ENCODE measurements at places on chromosomes 5 and 9.

GRCh38 chr5:38551030-38552017 is 5.1 kb downstream of the LIFR start:
- no peak for DNase-seq

DNA sequence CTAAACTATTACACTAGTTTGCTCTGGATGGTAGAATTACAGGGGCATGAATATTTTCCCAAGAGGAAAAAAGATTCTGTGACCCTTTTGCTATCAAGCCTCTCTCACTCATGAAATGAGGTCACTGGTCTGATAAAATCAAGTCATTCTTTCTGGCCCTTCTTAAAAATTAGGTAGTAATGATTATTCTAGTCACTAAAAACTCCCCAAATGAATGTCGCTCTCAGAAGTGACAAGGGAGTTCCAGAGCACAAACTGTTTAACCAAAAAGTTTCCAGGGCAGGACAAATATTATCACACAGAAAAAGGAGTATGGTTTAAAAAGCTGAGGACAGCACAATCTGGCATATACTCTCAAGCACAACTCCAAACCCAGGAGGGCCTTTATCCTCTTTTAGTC is 12.5 kb downstream of the ERMP1 start:
- DNase-seq, result no peak

- DNase-seq, result no peak
Measured at GRCh38 chr9:94526951-94527350, 27.9 kb upstream of the PCAT7 start.

DNA sequence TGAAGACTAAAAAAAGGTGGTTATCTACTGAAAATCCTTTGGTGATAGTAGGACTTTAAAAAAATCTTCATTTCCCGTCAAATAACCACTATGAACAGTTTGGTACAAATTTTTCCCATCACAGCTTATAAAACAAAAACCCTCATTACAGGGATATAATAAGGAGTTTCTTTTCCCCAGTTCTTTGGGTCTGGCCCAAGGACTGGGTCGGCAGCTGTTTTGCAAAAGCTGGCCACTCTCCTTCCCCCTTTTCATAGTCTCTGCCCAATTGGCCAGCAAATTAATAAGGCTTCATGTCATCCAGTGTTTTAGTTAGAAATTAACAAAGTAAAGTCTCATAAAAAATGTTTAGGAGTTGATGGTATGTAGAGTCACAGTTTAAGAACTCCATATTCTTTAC is 47.0 kb upstream of the PDE8B start:
- DNase-seq, result no peak

GRCh38 chr5:18985171-18985758 is 1002.7 kb downstream of the CDH18 start:
- no peak for DNase-seq

DNA sequence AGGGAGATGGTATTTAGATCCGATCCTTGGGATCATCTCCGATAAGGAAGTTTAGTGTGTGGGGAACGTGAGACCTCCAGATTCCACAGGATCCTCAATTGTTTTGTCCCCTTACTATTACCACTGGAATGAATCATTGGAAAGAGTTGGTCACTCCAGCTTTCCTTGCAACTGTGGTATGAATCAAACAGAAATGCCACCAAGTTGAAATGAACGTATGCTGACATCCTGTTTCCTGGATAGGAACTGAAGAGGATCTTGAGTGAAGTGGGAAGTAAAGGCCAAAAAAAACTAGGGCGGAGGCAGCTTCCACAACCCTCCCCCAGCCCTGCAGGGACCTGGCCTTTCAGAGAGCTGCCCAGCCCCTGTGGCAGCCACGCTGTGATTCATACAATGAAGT is 23.9 kb downstream of the IRX1 start:
- no peak for DNase-seq

DNA sequence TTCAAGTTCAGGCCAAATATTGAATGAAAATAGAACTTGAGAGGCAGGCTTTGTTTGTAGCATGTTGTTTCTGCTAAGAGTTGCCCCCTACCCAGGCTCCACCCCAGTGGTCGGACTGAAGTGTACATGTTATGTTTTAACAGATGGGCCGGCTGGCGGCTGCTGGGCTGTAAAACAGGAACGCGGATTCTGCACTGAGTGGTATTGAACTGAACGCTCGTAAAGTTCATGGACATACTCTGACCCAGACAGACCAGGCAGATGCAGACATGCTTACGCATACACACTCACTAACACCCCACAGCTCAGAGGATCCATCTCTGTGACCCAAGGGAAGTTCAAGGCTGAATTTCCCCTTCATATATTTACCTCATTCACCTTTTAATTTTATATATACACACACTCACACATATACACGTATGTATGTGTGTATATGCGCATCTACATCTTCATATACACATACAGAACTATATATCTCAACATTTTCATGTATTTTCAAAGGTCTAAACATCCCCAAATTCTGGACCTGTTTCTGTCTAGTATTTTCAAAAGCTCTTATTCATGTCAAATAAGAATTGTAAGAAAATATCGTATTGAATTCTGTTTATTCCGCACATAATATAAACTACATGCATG is 1.4 kb downstream of the MARCHF3 start:
- no peak for DNase-seq

GRCh38 chr5:38323645-38324295 is 65.4 kb downstream of the EGFLAM start:
- no peak for DNase-seq

DNA sequence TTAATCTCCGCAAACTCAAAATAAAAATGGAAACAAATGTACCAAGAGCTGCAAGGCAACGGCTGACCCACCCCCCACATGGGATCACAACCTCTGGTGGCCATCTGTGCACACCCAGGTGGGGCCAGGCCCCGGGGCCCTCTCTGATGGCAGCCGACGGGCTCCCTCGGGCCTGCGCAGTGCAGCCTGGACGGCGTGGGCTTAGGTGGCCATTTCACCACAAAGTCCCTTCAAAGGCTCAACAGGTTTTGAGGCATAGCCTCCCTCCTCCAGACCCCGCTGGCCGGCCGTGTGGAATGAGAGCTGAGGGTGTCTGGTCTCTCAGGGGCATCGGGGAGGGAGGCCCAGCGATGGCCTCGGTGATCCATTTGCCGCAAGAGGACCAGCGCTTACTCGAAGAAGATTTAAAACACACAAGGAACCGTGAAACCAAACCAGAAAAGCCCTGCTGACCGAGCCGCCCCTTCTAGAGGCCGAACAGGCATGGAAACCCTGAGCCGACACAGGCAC is 42.7 kb upstream of the CEP72 start:
- DNase-seq, result no peak

GRCh38 chr5:504326-505154 is 19.7 kb downstream of the SLC9A3 start:
- no peak for DNase-seq

DNA sequence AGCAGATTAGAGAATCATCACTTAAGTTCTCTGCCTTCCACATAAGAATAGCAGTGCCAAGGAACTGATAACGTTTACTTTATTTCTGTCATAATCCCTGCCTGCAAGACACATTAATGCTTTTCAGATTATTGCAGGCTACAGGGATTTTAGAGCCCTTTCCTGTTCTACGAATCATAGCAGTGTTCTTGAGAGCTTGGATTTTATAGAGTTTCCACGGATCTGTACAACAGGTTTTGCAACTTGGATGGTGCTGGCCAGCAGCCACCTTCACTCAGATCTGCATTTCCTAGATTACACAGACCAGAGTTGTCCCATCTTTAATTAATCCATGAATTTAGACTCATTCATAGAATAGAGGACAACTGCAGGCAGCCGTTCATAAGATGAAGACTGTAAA is 38.1 kb downstream of the SLC12A2 start:
- no peak for DNase-seq

DNA sequence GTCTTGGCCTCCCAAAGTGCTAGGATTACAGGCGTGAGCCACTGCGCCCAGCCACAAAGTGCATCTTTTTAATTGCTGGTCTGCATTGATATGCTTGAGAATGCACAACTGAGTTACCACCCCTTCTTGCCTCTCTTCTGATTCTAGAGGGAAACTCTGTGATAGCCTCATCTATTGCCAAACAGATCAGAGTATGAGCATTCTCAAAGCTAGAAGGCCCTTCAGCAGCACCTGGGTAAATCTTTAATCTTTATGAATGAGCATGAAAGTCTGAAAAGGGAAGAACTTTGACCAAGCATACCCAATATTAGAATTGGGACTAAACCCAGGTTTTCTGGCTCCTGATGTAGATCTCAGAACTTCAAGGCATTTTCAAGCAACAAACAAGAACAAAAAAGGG is 298.3 kb upstream of the TNC start:
- DNase-seq, result no peak

DNA sequence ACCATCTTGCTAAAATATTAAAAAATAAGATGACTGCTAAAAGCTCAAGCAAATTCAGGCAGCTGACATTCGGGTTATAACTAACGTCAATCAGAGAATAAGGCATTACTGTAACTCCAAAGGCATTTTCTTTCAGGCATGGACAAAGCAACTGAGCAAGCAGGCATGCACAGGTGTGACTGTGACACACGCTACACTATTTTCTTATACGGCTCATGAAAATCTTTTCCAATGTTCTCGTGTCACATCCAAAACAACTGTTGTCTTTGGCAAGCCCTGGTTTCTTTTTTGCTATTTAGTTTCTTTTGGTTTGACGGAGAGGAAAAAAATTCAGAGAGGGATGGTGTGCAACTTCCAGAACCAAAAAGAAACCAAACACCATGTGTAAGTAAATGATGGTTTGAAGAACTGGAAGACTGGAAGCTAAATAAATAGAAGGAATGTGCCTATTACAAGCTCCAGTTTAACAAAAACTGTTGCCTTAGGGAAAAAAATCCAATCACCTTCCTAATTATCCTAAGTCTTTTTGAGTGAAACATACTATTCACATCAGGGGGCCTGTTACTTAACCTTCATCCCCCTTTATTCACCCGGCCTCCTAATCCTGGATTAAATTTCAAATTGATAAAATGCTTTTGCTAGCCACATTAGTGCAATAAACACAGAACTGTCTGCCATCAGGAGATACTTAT is 277.6 kb downstream of the PSAT1 start:
- DNase-seq, result no peak

- DNase-seq, result no peak
Measured at GRCh38 chr9:20473515-20474013, 148.7 kb downstream of the MLLT3 start.

- no peak for DNase-seq
Measured at GRCh38 chr5:61746831-61747575, 414.9 kb downstream of the ZSWIM6 start.

- DNase-seq, result no peak
Measured at GRCh38 chr9:81804306-81804705, 115.0 kb upstream of the TLE1 start.

GRCh38 chr5:58708456-58708855 is 125.6 kb downstream of the RAB3C start:
- no peak for DNase-seq

DNA sequence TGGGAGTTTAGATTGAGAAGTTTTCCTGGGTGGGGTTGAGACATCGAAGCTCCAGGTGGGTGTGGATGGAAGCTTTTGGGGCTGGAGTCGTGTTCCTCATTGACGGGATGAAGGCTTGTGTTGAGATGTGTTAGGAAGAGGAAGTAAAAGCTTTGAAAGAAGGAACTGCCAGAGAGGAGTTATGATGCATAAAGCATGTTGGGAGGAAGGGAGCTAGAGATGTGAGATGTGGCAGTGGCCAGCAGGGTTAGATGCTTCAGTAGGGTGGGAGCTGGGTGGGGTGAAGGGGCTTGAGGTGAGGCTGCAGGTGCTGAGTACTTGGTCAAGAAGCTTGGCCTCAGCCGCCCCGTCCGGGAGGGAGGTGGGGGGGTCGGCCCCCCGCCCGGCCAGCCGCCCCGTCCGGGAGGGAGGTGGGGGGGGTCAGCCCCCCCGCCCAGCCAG is 56.7 kb downstream of the HSPA4 start:
- no peak for DNase-seq

DNA sequence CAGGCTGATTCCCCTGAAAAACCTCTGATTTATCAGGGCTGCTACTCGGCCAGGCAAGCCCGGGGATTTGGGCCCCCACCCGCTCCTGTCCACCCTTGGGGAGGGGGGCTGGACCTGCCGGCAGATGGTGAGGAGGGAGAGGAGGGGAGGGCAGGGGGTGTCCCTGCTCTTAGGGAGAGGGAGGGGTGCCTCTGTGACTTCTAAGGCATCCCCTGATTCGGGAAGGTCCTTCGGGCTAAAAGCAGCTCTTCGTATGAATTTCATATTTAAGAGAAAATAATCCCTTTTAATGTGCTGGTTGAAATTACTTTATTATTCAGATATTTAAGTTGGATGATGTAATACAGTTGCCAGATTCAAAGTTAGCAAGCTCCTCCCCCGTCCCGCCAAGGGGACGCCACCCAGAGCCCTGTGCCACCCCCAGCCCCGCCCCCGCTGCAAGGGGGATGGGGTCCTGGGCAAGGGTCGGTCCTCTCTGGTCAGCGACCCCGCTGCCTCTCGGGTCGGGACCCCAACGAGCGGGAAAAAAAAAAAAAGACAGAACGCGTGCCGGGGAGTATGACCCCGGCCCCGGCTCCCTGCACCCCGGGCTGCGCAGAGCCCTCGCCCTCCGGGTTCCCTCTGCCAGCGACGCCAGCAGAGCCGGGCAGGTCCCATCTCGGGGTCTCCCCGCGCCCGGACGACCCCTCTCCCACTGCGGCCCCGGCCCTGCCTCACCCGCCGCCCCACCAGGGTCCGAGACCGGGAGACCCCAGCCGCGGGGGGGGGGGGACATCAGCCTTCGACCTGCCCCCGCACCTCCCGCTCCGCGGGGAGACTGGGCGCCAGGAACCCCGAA is 12.4 kb downstream of the LHX3 start:
- no peak for DNase-seq

DNA sequence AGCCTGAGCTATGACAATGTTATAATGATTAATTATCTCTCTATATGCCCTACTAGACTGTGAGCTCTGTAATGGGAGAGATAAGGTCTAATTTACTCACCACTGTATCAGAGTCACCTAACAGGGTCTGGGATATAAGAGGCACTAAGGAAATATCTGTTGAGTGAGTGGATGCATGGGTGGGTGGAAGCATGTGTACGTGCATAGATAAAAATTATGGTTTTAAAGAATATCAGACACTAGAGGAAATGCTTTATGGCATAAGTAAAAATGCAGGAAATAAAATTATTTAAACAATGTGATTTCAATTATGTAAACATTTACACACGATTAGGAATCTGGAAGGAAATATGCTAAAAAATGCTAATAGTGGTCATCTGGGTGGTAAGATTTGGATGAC is 137.8 kb downstream of the SPOCK1 start:
- no peak for DNase-seq

GRCh38 chr5:35404701-35405100 is 174.4 kb upstream of the PRLR start:
- no peak for DNase-seq

DNA sequence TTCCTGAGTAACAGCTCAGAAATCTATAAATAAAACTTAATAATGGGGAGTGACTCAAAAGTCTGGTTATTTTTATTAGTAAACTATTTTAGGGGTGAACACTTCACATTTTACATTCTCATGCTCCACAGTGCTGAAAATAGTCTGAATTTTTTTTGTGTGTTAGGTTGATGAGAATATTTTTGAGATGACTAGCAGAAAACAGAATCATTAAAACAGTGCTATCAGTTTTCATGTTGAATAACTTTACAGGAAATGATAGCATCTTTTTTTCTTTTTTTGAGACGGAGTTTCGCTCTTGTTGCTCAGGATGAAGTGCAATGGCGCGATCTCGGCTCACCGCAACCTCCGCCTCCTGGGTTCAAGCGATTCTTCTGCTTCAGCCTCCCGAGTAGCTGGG is 60.3 kb downstream of the TMC1 start:
- DNase-seq, result no peak

Measured in WTC11 (cell line).